ENCODE measurements at places on chromosomes 5 and 9.

- no peak for DNase-seq
Measured at GRCh38 chr5:143491646-143492045, 88.2 kb upstream of the NR3C1 start.

GRCh38 chr9:80789831-80790230 lies 899.5 kb downstream of the TLE1 start:
- DNase-seq = no peak

DNA sequence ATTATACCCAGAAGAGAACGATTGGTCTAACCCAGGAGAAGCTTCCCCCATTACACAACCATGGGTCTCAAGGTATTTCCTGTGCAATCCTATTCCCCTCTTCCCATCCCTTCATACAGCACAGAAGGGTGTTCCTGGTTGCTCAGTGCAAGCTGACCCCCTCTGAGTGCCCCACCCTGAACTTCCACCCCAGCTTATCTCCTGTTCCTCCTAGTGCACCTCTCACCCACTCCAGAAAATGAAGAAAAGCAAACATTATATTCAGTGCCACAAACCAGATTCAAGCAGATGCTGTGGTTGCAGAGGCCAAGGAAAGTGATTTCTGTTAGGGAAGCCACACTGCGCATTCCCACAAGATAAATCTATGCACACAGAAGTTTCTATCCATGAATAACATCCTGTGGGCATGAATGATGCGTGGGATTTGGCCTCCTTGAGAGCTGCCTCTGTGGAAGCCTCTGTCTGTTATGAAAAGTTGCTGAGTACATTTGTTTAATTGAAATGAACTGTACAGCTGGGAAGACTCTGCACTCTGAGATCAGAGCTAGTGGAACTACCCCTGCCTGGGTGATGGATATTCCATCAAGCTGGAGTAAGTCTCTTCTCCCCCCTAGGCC lies 2.2 kb upstream of the OR2S2 start:
- DNase-seq = no peak

- DNase-seq = no peak
Measured at GRCh38 chr5:58462154-58462553, 2.3 kb upstream of the PLK2 start.

GRCh38 chr5:56327809-56328208 lies 94.7 kb upstream of the ANKRD55 start:
- peak; percentile 36 for DNase-seq

GRCh38 chr5:137438932-137439331 lies 60.2 kb downstream of the SPOCK1 start:
- no peak for DNase-seq

GRCh38 chr5:124481419-124481818 lies 265.0 kb downstream of the ZNF608 start:
- DNase-seq = no peak

DNA sequence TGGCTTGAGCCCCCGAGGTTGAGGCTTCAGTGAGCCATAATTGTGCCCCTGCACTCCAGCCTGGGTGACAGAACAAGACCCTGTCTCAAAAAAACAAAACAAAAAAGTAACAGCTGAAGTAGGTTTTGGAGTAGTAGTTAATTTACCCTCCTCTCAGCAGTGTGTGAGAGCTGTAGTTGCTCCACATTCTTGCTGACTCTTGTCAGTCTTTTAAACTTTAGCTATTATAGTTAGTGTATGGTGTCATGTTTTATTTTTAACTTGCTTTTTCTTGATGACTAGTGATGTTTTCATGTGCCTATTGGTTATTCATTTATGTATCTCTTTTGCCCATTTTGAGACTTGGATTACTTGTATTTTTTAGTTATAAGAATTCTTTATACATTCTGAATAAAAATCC lies 52.9 kb upstream of the DHFR start:
- DNase-seq = no peak

GRCh38 chr9:123312306-123312877 lies 43.6 kb upstream of the CRB2 start:
- DNase-seq = no peak

- DNase-seq = no peak
Measured at GRCh38 chr5:148403344-148403743, 19.6 kb downstream of the FBXO38 start.

- no peak for DNase-seq
Measured at GRCh38 chr5:6166698-6167394, 211.5 kb downstream of the MED10 start.

DNA sequence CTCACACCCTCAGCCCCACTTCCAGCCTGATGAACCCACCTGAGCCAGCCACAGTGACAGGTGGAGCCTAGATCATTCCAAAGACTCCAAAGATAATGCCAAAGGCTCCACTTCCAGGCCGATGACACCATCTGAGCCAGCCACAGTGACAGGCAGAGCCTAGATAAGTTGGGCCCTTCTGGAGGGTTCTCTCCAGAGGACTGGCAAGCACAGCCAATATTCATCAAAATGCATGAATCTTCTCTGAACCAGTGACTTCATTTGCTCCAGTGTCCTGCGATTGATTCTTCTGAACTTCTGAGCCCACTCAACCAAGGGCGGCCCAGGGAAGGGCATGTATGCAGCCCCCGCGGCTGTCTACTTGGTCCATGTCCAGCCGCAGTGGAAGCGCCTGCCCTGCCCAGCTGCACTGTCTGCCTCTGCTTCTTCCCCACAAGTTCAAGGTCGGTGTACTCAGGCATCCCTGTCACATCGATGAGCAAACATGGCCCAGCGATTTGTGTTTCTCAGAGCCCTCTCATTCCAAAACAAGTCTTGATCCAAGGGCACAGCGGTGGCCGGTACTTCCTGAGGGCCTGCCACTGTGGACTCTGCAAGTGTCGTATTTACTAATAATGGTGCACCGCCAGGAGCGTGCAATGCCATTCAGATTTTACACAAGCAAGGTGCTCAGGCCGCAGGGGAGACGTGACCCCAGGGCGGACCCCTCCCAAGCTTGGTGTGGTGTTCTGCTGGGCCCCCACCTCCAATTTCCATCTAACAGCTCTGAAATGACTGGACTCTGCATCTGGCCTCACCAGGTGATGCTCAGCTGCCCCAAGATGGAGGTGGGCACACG lies 107.0 kb downstream of the VAV2 start:
- DNase-seq = no peak

Data from CD4-positive, alpha-beta T cell treated with Interleukin-12 subunit alpha and Interleukin-12 subunit beta, for 1 hour (primary cell).